ENCODE measurements at places on chromosomes 12 and 14.

GRCh38 chr12:116027551-116027821 lies 250.0 kb downstream of the MED13L start:
- no peak for DNase-seq

DNA sequence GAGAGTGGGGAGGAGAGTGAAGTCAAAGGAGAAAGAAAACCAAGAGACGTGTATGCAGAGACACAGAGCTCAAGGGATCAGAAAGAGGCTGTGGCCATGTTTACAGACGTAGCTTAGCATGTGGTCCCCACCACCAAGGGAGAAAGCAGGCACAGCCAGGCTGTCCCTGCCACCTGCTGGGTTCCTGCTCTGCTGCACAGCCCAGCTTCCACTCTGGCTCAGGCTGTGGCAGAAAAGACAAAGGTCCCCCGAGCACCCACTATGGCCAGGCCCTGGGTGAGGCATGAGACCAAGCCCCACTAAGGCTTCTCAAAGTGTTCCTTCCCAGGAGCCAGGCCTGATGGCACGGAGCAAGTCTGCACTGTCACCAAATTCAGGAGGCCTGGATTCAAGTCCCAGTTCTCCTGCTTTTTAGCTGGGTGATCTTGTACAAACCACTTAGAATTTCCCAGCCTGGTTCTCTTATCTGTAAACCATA lies 25.9 kb upstream of the COL2A1 start:
- DNase-seq: no peak

DNA sequence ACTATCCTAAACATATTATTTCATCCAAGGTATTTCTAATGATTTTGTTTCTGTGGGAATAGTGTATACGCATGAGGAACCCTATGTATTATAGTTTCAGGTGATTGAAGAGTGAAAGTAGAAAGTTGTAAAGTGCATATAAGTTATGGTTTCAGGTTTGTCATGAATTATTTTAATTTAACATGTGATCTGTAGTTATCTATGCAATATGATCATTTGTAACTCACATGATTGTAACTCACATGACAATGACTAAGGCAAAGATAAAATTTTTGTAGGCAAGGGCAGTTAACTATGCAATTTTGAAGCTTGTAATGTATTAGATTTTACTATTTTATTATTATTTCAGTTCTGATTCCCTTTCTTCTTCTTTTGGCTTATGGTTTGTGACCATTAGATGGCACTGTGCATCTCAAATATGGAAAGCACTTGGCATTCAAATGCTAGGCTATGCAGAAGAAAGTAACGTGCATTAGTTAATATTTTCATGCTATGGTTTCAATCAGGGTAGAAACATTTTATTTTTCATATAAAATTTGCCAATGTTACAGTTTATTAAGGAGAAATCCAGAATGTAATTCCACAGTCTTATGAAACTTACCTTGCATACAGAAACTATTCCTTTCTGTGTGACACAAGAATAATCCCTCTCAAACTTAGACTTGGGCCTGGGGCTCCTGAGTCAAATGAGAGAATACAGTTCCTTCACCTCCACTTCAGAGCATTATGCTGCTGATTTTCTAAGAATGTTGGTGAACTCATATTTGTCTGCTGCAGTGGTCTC lies 15.8 kb upstream of the TMEM30B start:
- DNase-seq: no peak

- no peak for DNase-seq
Measured at GRCh38 chr12:6779708-6780432, 7.5 kb downstream of the LAG3 start.

DNA sequence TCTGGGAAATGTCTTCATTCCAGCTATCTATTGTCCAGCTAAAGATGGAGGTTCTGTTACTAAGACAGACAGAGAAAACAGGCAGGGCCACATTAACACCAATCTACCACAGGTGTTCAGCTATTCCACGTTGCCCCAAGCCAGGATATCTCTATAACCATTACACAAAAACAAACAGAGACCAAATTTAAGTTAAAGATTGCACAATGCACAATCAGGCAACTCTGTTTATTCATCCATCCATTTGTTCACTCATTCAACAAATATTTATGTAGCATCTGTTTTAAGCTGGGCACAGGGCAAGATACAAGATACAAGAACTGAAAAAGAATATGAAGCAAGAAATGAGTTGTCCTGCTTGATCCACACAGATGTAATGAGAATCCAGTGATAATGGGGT lies 629.0 kb downstream of the MED13L start:
- no peak for DNase-seq

GRCh38 chr14:50935126-50936015 lies 8.9 kb downstream of the PYGL start:
- no peak for DNase-seq

DNA sequence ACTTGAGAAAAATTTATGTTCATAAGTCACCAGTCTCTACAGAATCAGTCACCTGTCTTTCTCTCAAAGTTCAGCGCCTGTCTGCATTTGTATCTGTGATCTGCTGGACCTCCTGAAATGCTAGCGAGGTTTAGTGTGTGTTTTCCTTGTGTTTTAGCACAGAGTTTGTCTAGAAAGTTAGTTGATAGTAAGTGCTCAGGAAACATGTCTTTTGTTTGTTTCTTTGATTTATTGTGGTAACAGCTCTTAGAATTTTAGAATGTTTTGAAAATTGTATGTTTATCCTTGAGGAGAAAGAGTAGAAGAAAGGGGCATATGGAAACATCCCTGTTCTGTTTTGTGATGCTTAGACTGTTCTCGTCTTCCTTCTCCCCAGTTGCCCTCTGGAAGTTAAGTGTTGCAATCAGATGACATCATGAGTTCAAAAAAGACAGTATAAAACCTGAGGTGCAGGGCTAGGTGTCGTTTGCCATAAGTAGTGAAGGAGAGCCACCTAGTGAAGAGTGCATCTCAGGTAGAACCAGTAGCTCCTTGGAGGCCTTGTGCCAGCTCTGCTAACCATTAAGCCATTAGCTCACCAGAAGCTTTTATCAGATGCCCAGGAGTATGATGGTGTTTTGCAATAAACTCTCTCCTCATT lies 44.8 kb downstream of the FBXW8 start:
- no peak for DNase-seq

DNA sequence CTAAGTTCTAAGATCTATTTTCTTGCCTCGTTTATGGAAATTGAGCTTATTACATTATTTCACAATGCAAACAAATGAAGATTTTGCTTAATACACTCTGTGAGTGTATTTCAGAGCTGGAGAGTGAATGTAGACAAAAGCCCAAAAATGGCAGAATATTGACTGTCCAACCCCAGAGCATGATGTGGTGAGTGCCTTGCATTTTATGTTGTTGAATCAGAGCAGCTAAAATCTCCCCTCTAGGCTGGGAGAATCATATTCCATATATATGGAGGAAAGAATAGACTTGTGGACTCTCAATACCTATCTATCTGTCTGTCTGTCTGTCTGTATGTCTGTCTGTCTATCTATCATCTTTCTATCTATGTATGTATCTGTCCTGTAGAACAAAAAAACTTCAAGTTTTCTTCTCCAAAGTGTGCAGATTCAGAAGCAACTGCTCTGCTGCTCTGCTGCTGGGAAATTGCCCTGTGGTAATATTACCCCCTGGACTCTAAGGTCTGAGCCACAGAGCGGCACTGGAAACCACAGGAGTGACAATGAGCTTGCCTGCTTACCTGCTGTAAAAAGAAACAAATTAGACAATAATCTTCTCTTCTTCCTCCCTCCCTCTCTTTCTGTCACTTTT lies 209.4 kb upstream of the PRICKLE1 start:
- DNase-seq: no peak

GRCh38 chr12:25412735-25413134 lies 140.3 kb downstream of the LMNTD1 start:
- no peak for DNase-seq

DNA sequence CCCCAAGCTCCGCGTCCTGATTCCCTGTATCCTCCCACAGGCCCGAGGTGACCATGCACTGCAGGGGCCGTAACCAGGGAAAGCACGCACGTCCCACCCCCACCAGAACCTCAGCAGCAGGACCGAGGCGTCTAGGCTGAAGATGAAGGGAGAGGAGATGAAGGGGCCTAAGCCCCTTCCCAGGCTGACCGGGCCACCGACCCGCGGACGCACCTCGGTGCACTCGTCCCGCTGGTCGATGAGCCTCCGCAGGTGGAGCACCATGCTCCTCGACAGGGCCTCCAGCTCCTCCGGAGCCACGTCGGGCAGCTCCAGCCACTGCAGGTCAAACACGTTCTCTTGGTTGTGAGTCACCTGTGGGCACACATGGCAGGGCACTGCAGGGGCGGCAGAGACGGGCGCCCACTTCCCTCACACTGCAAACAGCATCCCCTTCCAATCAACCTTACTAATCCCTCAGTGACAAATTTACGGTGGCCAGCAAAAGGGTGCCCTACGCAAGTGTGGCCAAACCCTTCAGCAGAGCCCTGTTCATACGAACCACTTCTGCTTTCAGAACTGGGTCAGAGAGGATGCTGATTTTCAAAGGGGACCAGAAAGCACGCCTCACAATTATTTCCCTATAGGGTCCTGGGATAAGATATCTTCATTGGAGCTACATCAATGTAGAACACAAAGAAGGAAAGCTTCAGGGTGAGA lies 77.8 kb downstream of the CCDC88C start:
- no peak for DNase-seq

GRCh38 chr14:20332788-20333493 lies at the start of gene CCNB1IP1:
Gene CCNB1IP1 (minus strand): TSS chr14:20333279. CDS start chr14:20316523, 16,756 bp downstream.
- no peak for DNase-seq

- no peak for DNase-seq
Measured at GRCh38 chr14:98018628-98019027, 1221.4 kb downstream of the VRK1 start.

DNA sequence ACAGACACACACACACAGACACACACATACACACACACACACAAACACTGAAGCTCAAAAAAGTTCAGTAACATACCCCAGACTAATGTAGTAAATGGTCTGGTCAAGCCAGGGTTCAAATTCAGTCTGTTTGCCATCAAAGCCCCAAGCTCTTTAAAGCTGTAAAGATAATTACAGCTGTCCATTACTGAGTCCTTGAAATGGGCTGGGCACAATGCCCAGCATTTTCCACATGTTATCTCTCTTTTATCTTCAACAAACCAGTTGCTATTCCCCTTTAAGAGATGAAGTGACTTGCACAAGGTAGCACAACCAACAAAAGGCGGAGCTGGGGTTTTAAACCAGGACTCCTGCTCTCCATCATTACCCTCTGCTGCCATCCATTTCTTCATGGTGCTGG lies 7.6 kb upstream of the UNC119B start:
- no peak for DNase-seq

DNA sequence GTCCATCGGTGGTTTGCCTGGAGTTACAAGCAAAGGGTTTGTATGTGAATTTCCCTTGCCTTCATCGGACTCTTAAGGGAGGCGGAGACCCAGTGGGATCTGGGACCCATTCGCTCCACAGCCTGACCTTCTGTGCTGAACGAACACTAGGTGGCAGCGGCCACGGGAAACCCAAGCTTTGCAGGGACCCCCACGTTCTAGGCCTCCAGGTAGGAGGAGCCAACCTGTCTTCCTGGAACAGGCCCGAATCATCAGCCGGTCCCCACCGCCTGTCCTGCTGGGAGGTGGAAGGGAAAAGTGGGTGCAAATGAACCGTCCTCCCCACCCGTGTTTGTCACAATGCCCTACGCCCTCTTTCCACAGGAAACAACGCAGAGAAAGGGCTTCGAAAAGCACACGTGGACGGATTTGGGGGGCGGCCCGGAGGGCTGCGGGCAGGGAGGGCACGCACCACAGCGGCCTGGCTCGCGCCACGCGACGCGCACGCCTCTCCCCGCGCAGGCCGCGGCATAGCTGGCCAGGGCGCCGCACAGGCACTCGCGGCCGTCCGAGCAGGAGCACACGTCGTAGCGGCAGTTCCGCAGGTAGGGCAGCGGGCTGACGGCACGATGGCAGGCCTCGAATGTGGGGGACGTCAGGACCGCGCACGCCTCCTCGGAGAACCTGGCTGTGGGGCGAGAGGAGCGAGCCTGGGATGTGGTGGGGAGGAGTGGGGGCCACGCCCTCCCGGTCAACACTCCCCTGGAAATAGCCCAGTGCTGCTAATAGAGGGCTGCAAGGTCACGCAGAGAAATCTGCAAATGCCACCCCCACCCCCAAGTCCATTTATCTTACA lies 67.8 kb downstream of the VWF start:
- DNase-seq: no peak

GRCh38 chr14:67738740-67739504 lies 37.2 kb downstream of the RDH12 start:
- DNase-seq: no peak

- DNase-seq: no peak
Measured at GRCh38 chr12:56723352-56723751, 1.7 kb downstream of the NACA start.

- no peak for DNase-seq
Measured at GRCh38 chr14:36773558-36773957, 111.9 kb downstream of the PAX9 start.

DNA sequence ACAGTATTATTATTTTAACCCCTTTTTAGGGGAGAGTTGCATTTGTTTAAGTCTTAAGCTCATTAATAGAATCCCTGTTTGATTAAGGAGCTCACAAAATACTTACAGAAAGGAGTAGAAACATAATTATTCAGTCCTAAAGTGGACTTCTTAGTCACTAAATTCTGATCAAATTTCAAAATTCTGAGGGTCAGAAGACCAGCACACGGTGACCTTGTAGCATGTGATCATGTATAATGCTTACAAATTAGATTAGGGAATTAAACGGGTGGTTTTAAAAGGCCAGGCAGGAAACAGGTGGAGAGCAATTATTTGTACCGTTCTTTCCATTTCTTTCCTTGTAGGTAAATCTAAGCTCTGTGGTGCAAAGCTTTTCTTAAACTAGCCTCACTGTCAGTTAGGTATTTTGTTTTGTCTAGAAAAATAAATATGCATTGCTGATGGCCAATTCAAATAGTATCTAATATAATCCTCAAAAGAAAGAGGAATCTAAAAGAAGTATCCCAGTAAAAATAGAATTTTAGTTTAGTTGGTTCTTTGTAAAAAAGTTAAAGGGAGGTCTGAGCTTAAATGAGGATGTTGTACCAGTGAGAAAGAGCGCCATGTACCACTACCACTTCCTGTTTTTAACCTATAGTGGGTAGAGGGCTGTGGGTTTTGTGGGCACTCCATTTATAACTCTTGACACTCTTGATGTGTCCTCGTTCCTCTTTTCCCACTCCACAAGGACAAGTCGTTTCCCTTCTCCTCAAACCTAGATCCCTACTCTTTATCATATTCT lies 51.1 kb downstream of the SLC38A1 start:
- DNase-seq: no peak

GRCh38 chr12:34204830-34205285 lies 182.6 kb downstream of the ALG10 start:
- DNase-seq: no peak

DNA sequence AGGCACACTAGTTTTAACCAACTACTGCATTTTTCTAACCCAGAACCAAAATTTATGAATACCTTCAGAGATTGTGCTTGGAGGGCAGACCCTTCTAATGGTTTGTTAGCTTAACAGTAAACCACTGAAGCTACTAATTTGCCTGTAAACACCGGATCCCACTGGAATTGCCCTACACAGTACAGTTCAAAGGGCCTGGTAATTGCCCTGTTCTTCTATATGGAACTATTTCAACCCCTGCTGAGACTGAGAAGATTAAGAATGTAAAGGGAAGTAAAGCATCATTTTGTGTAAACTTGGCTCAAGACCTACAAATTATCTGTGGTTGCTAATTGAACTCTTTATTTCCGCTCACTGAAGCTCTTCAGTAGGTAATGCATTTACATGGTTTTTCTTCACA lies 468.1 kb downstream of the NPAS3 start:
- DNase-seq: no peak

- DNase-seq: no peak
Measured at GRCh38 chr12:114238808-114239207, 167.1 kb downstream of the TBX5 start.
